ENCODE measurements at places on chromosomes 1 and 21. TPM values are rescaled to one million over a fixed set of nuclear protein-coding genes. Genes with fewer than 3 reads are reported as not detected.

DNA sequence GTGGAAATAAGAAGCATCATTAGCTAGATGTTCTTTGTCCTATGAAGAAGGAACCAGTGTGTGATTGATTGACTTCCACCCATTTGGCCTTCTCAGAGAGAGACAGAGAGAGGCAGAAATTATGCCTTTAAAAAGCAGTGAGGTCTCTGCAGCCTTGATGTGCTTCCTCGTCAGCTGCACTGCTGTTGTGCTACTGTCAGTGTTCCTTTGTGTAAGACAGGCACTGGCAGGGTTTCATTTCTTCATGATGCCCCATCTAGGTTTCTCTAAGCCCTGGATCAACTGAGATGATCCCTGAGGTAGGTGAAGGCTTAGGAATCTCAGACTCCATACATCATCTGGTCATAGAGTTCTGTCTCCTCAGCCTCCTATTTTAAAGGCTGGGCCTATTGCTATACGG, 34.9 kb downstream of the GPR3 start:
- peaks cover 18% of the 10 kb centered on the region for H3K36me3 ChIP-seq
- H3K27ac ChIP-seq, result no peak overlapping the region
- H3K4me1 ChIP-seq, result peaks cover 49% of the 10 kb centered on the region
- H3K27me3 ChIP-seq, result no peaks in the 10 kb centered on the region
- DNase-seq, result no peak

Gene SFN
- 0.66 TPM for total RNA-seq

GRCh38 chr1:213303286-213303685, 252.2 kb downstream of the RPS6KC1 start:
- no peaks in the 10 kb centered on the region for H3K36me3 ChIP-seq
- H3K27me3 ChIP-seq, result peaks cover 2% of the 10 kb centered on the region
- H3K4me3 ChIP-seq, result no peak overlapping the region
- no peak overlapping the region for H3K27ac ChIP-seq
- DNase-seq, result no peak
- H3K4me1 ChIP-seq, result no peaks in the 10 kb centered on the region

Gene KLHL17
- total RNA-seq, result 17.8 TPM

GRCh38 chr1:46379996-46380395, 14.1 kb upstream of the FAAH start:
- no peak for DNase-seq
- H3K4me1 ChIP-seq, result no peaks in the 10 kb centered on the region
- no peak overlapping the region for H3K4me3 ChIP-seq
- no peaks in the 10 kb centered on the region for H3K27me3 ChIP-seq

Gene DISC1
- total RNA-seq, result 5.9 TPM

Gene HPCAL4
- total RNA-seq, result 1.3 TPM

DNA sequence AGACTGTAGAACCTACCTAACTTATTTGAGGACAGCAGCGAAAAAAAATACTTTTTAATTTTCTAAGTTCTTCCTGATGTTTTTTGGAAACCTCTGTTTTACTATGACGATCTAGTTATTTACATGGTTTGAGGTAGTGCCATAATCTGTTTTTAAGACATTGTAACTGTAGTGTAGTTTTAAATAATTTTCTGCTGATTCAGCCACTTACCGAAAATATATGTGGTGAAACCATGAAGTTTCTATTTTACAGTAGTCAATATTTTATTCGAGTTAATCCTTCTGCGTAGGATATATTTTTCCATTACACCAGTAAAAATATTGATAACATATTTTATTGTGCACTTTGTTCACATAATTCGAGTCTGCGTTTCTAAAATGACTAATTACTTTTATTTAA, 121.7 kb upstream of the RRP15 start:
- DNase-seq, result no peak
- H3K4me3 ChIP-seq, result no peak overlapping the region
- H3K4me1 ChIP-seq, result peaks cover 15% of the 10 kb centered on the region

Gene NUP210L
- 0.13 TPM for total RNA-seq

DNA sequence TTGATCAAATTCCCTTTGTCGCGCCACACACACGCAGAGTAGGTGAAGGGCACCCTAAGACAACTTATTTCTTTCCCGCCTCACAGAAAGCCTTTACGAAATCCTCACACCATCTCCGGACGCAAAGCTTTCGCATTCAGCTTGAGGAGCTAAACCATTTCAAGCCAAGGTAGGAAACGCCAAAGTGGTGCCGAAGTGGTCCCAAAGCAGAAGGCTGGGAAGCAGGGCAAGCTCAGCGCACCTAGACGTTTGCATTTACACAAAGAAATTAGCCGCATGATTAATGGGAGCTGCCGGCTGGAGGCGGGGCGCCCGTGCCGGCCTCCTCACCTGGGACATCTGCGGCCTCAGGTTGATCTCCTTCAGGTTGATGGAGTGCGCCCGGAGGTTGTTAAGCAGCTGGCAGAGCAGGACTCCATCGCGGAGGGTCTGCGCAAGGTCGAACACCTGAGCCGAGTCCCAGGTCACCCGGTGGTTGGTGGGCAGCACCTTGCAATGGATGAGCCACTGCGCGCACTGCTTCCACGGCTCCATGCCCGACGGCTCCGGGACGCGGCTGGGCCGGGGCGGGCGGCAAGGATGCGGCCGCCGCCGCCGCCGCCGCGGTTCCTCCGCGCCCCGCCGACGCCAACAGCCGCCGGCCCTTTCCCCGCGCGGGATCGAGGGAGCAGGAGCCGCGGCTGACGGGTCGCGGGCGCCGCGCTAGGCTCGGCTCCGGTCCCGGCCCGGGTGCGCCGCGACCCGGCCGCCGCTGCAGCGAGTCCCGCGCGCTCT, 457 bp downstream of the VAV3 start:
- peak overlapping the region; percentile 84 for H3K4me3 ChIP-seq
- DNase-seq, result peak; percentile 56
- peak overlapping the region; percentile 83 for H3K27ac ChIP-seq
- peaks cover 18% of the 10 kb centered on the region for H3K4me1 ChIP-seq
- H3K27me3 ChIP-seq, result no peaks in the 10 kb centered on the region

GRCh38 chr1:177744906-177745305, 225.0 kb downstream of the SEC16B start:
- no peaks in the 10 kb centered on the region for H3K36me3 ChIP-seq
- no peak overlapping the region for H3K4me3 ChIP-seq
- DNase-seq, result no peak
- H3K27ac ChIP-seq, result no peak overlapping the region
- H3K27me3 ChIP-seq, result no peaks in the 10 kb centered on the region
- no peaks in the 10 kb centered on the region for H3K4me1 ChIP-seq

DNA sequence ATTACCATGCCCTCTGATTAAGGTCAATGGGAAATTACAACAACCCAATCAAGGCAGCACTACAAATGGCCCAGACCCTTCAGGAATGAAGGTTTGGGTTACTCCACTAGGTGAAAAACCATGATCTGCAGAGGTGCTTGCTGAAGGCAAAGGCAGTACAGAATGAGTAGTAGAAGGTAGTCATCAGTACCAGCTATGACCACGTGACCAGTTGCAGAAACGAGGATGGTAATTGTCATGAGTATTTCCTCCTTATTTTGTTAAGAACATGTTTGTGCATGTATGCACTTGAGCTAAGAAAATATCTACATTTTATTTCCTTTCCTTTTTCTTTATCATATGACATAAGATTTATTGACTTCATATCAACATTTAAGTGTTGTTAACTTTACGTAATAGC, 607.1 kb downstream of the KCNT2 start:
- H3K4me3 ChIP-seq, result no peak overlapping the region
- no peaks in the 10 kb centered on the region for H3K4me1 ChIP-seq
- no peaks in the 10 kb centered on the region for H3K36me3 ChIP-seq
- no peaks in the 10 kb centered on the region for H3K27me3 ChIP-seq
- no peak for DNase-seq

DNA sequence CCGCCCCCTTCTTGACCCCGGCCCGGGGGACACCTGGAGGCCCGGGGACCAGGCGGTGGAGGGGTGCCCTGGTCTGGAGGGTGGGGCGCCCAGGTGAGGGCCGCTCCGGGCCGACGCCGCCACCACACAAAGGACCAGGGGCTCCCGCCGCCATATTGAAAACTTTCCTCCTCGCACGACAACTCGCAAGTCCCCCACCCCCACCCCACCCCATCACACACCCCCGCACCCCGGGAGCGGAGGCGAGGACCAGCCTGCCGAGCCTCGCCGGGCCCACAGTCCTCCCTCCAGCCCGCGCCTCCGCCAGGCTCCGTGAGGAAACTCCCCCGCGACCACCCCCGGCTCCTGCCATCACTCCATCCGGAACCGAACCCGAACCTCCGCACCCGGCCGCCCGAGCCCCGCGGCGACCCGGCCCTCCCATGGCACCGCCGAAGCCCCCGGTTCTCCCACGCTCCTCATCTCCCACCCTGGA, 733 bp downstream of the KDM5B start:
- peak overlapping the region; percentile 14 for H3K27ac ChIP-seq
- peaks cover 22% of the 10 kb centered on the region for H3K4me1 ChIP-seq
- H3K36me3 ChIP-seq, result no peaks in the 10 kb centered on the region
- H3K27me3 ChIP-seq, result no peaks in the 10 kb centered on the region
- DNase-seq, result peak; percentile 69
